ENCODE measurements at places on chromosomes 2 and 18.
A peak's percentile ranks its signal among the peaks of the same experiment; 100 is the strongest.

DNA sequence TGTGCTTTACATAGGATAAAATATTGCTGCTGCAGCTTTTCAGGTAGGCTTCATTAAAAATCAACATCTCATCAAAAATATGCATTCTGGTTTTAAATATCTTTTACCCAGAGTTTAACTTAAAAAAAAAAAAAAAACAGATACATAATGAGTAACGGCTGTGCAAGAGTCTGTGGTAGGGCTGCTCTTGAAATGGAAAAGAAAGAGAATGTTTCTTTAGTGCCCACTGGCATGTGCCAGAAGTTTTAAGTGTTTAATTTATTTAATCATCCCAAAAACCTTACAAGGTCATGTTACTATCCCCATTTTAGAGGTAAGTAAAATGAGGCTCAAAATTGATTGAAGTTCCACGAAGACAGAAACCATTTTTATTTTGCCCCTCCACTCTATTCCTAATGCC lies 92.1 kb downstream of the SLC8A1 start:
- no peak for DNase-seq

GRCh38 chr2:131801210-131801744 lies 273.6 kb downstream of the CCDC74A start:
- DNase-seq = peak; percentile 0

- DNase-seq = peak; percentile 59
These were observed 32.1 kb upstream of the INSIG2 start for GRCh38 chr2:118056165-118056534.

DNA sequence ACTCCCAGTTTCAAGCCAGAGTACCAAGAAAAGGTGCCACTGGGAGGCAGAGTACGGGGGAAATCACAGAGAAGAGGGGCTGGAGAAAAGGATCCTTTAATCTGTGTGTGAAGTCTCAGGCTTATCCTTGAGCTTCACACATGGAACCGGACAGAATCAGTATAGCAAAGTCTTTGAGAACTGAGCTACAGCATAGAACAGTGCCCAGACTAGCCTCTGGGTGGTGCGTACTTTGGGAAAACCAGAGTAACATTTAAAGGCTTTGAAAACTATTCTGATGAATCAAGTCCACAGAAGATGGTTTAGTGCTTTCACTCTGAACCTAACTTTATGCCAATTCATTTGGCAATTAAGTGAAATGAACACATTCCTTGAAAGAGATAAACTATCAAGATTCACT lies 83.1 kb downstream of the BABAM2 start:
- DNase-seq = no peak

GRCh38 chr18:6022074-6022444 lies 126.7 kb upstream of the TMEM200C start:
- DNase-seq = no peak

GRCh38 chr2:108640731-108641130 lies 78.6 kb upstream of the RANBP2 start:
- no peak for DNase-seq

GRCh38 chr2:95578539-95578938 lies 13.3 kb upstream of the TRIM43 start:
- peak; percentile 1 for DNase-seq

- no peak for DNase-seq
These were observed 435.5 kb upstream of the MMADHC start for GRCh38 chr2:150023044-150023443.

DNA sequence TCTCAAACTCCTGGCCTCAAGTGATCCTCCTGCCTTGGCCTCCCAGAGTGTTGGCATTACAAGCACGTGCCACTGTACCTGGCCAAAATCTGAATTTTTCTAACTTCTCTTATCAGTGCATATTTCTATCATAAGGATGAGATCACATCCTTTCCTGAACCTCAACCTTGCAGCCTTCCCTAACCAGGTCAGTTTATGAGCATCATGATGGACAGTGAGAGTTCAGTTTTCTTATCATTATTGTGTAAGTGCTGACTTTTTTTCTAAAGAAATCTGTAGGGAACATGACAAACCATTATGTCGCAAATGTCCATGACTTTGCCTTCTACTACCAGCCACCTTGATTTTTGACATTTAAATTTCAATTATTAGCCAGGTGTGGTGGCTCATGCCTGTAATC lies 31.5 kb downstream of the MRPL33 start:
- DNase-seq = no peak

DNA sequence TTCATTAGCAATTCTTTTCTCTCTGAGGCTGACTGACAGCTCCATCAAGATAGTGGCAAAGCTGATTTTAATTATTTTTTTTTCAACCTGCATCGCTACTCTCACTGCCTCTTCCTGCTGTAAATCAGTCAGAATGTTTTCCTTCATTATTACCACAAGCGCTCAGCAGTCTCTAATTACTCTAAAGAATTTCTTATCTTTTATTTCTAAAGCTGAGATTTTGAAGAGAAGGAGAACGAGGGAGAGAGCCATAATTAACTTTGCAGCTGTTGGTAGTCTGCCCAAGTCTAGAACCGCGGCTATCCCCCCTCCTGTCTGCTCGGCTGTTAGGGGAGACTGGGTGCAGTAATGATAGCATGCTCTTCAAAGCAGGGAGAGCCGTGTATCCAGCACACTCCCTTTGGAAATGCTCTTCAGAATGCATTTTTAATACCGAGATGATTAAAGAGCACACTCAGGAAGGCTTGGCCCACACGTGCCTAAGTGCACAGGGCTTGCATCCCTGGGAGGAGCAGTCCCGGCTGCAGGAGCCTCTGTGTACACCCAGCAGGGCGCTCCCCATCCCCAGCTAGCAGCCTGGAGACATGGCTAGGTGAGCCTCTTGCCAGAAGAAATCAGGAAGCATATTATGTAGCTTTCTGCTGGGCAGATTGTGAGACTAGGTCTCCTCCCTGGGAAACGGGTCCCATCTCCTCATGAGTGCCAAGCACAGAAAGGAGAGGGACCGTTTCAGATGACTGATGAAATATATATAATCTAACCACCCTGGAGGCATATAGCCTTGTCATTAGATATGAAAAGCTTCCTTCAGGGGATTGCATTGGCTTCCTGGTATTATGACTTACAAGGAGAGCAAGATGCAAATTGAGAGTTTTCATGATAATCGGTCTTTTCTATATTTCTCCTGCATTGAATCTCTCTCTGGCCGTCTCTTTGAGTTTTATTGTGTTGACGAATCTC lies 555.2 kb downstream of the CMPK2 start:
- DNase-seq = peak; percentile 33

- DNase-seq = no peak
These were observed 246.4 kb downstream of the PRKCE start for GRCh38 chr2:45897842-45898241.

DNA sequence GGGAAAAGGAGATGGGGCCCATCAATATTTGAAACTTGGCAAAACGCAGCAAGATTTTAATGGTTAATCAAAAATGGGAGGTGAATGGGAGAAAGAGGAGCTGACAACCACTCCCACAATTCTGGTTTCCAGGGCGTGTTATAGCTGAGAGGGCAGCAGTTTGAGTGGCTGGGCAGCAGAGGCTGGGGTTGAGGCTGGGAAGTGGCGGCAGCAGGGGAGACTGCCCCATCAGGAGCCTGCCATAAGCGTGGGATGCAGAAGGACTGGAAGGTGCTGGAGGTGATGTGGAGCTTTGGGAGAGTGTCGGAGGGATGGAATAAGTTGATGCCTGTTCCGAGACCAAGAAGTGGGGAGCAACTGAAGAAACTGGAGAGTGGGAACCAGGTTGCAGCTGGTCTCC lies 48.9 kb upstream of the SH3RF3 start:
- no peak for DNase-seq

GRCh38 chr2:195486987-195487644 lies 169.9 kb upstream of the SLC39A10 start:
- DNase-seq = no peak

DNA sequence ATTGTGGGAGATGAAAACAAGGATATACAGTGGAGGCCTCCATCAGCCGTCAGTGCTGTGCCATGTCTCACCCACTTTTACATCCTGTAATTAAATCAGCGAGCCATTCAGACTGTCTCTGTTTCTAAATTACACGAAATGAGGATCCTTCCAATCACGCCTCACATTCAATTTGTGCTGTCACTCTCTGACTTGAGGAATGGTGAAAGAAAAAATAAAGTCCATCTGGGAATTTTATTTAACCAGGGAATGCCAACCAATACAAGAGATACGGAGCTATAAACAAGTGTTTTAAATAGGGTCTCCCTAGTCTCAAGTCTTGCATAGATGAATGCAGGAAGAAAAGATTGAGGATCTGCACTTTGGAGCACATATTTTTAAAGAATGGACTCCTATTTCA lies 72.8 kb downstream of the CMPK2 start:
- no peak for DNase-seq

DNA sequence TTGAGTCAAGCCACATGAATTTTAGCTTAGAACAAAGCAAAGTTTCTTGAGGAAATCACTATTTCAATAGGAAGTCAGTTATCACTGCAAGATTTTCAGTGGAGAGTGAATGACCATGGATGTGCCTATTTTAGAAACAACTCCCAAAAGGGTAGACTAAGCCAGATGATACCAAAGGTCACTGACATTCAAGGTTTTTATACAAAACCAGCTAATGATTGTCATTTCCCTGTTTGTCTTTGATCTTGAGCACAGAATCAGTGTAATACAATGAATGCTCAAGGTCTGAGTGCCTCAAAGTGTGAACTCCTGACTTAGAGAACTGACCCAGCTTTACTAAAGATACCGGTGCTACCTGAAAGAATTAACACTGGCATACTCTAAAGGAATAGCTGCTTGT lies 60.5 kb downstream of the CDH2 start:
- no peak for DNase-seq

DNA sequence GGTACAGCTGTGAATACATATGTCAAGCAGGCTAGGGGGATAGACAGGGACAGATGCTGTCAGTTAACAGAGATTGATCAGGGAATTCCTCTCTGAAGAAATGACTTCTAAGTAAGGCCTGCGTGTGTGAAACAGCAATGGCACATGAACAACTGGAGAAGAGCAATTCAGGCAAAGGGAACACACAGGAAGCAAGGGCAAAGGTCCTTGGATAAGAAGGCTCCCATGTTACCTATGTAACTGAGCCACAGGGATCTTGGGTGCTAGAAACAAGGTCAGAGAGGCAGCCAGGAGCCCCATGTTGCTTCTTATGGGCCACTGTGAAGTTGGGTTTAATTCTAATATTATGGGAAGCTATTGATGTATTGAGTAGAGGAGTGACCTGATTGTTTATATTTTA lies 373.7 kb upstream of the ACVR2A start:
- DNase-seq = no peak

DNA sequence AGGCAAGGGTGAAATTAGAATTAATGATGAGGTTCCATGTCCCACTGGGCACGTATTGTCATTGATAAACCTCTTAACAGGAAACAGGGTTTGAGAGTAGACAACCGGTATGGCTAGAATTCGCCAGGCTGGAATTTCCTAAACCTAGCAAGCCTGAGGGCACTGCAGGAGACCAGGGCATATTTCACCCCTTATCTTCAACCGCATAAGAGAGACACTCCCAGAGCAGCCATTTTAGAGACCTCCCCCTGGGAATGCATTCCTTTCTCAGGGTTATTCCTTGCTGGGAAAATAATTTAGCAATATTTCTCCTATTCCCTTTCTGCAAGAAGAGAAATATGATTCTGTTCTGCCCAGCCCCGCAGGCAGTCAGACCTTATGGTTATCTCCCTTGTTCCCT lies 334.6 kb upstream of the LYPD1 start:
- DNase-seq = no peak

- no peak for DNase-seq
These were observed 33.3 kb downstream of the ANXA4 start for GRCh38 chr2:69774984-69775982.

GRCh38 chr2:126935774-126936173 lies 37.1 kb downstream of the TEX51 start:
- no peak for DNase-seq

- peak; percentile 88 for DNase-seq
These were observed 265.4 kb downstream of the TRIB2 start for GRCh38 chr2:12982149-12982584.

GRCh38 chr2:240933966-240934700 lies 28.0 kb downstream of the CROCC2 start:
- peak; percentile 80 for DNase-seq

GRCh38 chr2:241329669-241330615 lies 14.2 kb downstream of the SEPTIN2 start:
- no peak for DNase-seq
